Stimulated activated CD4-positive, alpha-beta T cell treated with anti-CD3 and anti-CD28 coated beads, Interleukin-15, amount 100 ng/mL, for 1 hour (primary cell): ENCODE measurements at places on chromosomes 4 and X.

DNA sequence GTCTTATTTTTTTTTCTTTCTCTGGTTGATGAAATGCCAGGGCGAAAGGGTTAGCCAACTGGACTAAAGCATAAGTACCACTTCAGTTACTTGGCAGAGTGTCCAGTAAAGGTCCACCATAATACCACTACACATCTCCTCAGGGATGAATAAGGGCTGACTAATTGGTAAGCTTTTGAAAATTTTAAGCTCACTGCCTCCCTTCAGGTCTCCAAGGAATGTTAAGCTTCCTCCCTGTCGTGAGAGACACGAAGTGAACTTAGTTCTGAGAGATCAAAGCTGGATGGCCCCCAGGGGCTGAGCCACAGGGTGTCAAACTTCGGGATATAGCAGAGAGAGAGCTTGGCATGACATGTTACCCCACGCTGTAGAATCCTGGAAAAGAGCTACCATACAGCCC, 111.4 kb downstream of the VSIG4 start:
- DNase-seq = no peak

GRCh38 chrX:43328358-43328946, 327.6 kb upstream of the MAOA start:
- DNase-seq = no peak

- DNase-seq = no peak
Observed at GRCh38 chrX:13028871-13029636, 15.4 kb downstream of the FAM9C start.

DNA sequence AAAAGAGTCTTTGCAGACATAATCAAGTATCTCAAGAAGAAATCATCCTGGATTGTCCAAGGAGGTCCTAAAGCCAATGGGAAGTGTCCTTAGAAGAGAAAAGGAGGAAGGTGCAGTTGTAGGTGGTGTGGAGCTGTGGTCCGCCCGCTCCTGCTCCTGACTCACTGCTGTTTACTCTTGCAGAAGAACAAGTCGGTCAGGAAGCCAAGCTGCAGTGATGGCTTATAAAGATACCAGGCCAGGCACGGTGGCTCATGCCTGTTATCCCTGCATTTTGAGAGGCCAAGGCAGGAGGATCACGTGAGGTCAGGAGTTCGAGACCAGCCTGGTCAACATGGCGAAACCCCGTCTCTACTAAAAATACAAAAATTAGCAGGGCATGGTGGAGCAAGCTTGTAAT, 66.4 kb upstream of the ATP6AP2 start:
- DNase-seq = no peak

- no peak for DNase-seq
Observed at GRCh38 chrX:96387801-96388200, 296.8 kb upstream of the DIAPH2 start.

- no peak for DNase-seq
Observed at GRCh38 chr4:26822546-26822945, 38.1 kb upstream of the STIM2 start.

GRCh38 chrX:74448669-74449068, 27.4 kb downstream of the SLC16A2 start:
- no peak for DNase-seq

GRCh38 chr4:156419080-156419685, 465.5 kb upstream of the CTSO start:
- DNase-seq = no peak

DNA sequence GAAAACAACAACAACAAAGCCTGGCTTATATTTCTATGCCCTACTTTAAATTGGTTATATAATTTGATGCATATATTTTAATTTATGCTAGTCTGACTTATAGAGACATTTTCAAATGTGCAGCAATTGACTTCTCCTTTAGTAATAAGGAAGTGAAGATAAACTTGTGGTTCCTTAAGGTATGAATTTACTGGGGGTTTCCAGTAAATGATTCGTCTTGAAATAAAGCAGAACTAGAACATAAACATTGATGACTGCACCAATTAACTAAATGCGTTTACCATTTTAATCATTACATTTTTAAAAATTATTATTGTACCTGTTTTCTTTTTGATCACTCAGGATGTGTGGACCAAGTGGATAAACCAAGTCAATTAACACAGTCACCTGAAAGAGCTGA, 99.6 kb upstream of the CCSER1 start:
- DNase-seq = no peak

DNA sequence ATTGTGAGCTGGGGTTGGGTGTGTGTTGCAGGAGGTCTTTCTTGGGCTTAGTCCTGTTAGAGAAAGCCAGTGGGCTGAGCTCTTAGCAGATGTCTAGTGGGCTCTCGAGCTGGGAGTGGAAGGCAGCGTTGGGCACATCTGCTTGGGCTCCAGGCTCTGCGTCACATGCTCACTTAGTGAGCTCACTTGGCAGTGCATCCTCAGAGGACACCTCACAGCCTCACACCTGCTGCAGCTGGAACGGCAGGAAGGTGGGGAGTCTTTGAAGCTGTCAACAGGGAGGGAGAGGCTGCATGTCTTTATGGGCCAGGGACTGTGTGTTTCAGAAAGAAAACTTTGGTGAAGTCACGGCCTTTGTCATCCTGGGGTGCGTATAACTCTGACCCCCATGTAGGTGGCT, 82.2 kb downstream of the PSAPL1 start:
- no peak for DNase-seq

GRCh38 chr4:26452565-26453531, 37.4 kb downstream of the CCKAR start:
- no peak for DNase-seq

GRCh38 chr4:127400731-127401346, 231.9 kb upstream of the INTU start:
- no peak for DNase-seq

GRCh38 chrX:141142946-141143345, 34.0 kb downstream of the LDOC1 start:
- DNase-seq = no peak

GRCh38 chr4:14621731-14622463, 380.4 kb upstream of the CPEB2 start:
- DNase-seq = no peak

DNA sequence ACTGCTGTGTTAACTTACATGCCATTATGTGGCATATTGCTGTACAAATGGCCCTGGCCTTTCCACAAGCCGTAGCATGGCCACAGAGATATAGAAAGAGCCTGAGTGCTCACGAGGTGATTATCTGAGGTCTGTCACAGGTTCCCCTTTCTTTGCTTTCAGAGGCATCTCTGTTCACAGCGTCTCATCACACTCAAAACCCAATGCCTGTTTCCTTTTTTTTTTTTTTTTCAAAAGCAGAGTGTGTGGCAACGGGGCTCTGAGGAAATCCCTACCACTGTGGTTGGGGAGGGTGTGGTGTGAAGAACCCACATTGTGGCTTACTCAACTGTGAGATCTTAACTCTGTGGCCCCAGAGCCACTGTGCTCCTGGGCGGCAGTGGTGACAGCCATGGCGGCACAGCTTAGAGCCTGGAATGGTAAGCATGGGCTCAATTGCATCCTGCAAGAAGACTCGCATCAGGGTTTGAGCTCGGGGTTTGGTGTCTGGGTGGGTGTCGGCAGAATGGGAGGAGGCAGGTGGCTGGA, 30.8 kb downstream of the RTL5 start:
- peak; percentile 6 for DNase-seq

DNA sequence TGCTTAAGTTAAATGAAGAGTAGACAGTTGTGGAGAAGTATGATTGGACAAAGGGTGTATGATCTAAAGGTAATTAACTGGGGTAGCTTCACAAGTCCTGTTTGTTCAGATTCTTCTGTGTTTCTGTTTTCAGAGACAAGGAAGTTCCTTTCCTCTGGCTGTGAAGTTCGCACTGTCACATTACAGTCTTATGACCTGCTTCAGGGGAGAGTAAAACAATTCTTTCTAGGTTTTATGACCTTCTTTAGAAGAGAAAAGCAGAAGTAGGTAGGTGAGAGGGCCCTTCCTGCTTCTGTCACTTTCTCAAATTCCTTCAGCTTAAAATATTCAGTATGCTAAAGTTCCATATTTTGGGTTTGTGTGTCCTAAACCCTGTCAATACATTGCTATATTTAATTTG, 211.9 kb downstream of the SOX3 start:
- DNase-seq = no peak

- no peak for DNase-seq
Observed at GRCh38 chr4:117984366-117984680, 50.0 kb upstream of the NDST3 start.
